CD4-positive, alpha-beta T cell treated with Interleukin-2 at 100 ng/mL for 4 hours (primary cell): ENCODE measurements at places on chromosomes 4 and X.
A peak's percentile ranks its signal among the peaks of the same experiment; 100 is the strongest.

DNA sequence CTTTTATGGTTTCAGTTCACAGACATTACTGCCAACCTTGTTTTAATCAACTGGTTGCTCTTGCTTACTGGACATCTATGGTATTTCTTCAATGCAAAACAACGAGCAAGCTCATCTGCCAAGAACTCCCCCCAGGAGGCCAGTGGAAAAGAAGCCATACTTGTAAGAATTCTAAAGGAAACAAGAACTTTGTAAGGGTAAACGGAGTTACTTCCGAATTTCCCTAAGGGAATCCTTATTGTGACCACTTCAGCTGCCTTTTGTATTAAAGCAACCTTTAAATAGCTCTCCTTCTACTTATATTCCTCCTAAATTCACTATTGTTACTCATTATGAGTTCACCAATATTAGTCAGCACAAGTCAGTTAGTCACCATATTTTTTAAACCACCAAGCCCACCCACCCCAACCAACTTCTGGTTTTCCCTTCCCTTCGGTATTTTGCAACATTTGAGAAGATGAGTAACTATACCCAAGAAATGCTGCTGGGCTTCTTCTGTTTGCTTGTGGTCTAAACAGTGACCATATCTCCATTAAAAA is 602.8 kb upstream of the DIPK2B start:
- DNase-seq, result peak; percentile 62

GRCh38 chrX:12843668-12844279 is 23.1 kb upstream of the TLR7 start:
- no peak for DNase-seq

DNA sequence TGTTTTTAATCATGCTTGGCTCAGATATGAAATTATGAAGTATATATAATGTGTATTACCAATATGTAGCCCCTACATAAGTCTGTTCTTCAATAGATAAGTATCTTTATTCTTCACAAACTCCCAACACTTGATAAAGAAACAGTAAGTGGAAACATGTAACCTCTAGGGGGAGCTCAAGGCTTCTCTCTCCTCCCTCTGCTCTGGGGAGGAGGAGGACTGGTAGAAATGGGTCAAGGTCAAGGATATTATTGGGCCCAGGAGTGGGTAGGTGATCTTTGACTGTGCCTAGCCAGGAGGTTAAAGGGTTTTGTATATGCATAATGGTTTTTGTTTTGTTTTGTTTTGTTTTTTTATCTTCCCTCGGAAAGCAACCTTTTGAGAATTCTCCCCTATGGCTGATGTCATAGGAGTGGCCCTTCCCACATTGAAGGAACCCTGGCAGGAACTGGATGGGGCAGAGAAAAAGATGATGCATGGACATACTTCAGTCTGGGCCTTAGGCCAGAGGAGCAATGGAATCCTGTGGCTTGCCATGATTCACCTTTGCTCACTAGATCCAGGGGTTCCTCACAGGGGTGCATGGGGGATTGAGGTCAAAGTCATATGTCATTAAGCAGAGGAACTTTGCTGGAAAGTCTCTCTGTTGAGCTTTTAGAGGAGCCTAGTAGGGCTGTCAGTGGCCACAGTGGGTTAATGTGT is 460.3 kb downstream of the MID1IP1 start:
- peak; percentile 53 for DNase-seq

DNA sequence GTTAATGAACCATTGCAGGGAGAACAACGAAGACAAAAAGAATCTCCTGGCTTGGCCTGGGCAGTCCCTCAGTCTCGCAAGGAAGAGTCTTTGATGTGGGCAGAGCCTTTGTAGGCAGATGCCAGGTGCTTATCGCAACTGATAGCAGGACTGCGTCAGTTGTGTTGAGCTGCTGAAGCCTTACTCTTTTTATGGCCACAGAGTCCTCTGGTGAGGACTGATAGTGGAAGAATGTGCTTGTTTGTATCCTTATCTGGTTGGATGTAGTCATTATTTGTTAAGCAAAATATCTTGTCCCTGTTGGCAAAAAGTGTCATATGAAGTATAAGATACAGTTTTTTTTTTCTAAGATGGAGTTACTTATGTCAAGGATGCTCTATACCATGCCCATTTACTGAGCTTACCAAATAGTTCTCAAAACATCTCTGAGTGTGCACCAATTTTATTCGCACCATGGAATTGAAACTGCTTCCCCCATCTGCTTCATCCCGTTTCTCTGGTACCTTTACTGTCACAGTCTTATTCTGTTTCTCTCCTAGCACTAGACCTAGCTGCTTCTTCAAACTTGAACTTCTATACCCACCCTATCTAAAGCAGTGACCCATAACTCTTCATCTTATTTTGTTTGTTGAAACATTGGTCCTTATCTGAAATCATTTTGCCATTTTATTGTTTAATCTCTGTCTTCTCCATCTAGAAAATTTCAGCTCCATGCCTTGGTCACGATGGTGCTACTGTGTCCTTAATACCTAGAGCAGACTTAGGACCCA is 47.0 kb upstream of the SPRY1 start:
- DNase-seq, result no peak

DNA sequence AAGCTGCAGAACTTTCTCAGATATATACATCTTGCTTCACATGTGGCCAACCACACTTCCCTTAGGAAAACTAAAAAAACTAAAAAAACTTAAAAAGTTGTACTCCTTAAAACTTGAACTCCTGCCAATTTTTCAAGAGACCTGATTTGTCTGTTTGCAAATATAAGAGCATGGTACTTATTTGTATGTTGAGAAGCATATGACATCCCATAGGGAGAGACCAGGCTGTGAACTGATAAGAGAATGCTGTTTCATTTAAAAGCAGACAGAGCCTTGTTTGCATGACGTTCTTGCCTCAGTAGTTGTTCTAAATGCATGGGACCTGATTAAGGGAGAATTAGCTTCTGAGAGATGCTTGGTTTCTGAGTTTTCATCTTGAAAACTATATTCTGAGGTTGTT is 169.9 kb downstream of the GPC3 start:
- DNase-seq, result no peak
